ENCODE measurements at places on chromosomes 2 and 18.

DNA sequence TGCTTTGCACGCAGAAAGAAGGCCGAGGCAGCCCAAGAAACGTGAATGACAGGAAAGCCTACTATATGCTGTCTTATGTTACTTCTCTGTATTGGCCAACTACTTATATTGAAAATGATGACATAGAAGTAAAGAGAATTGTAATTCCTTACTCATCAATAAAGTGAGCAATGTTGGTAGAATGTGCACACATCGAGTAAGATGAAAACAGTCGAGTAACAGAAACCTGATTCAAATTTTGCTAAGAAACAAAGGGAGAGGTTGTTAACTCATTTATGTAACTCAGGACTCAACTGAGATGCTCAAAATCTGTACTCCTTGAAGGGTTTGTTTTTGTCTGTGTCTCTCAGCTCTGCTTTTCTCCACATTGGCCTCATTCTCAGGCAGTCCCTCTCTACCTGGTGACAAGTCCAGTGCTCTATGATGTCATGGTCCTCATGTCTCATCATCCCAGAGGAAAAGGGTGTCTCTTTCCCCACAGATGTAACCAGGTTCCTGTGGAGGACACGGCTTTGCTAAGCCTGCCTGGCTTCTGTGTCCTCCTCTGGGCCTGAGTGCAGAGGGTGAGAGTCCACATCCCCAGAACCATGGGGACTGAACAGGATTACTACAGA lies 30.3 kb upstream of the CCDC93 start:
- no peak for DNase-seq

DNA sequence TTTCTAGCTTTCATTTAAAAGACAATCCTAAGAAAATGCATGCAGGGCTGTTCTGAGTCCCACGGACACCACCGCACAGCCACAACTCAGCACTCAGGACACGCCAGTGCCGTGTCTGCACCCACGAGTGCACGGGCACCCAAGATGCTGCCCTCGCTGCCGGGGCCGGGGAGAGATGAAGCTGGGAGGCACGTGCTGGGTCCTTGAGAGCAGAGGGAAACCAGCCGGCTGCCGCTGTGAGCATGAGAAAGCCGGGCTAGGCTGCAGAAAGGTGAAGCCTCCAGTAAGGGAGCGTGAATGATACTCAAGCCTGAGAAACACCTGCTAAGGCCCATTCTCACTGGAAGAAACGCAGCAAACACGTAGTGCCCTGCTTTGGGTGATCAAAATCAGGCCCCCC lies 4.8 kb downstream of the COPS9 start:
- DNase-seq: no peak

- no peak for DNase-seq
These were observed 101.7 kb upstream of the TFCP2L1 start for GRCh38 chr2:121386707-121387106.

GRCh38 chr2:19722531-19722971 lies 179.2 kb downstream of the TTC32 start:
- no peak for DNase-seq

GRCh38 chr2:43032213-43033015 lies 194.0 kb downstream of the ZFP36L2 start:
- DNase-seq: no peak

GRCh38 chr18:74333091-74333490 lies 17.5 kb downstream of the C18orf63 start:
- DNase-seq: no peak

- DNase-seq: no peak
These were observed 10.6 kb downstream of the RND3 start for GRCh38 chr2:150476809-150477302.

GRCh38 chr2:97708608-97709007 lies 4.8 kb upstream of the ZAP70 start:
- no peak for DNase-seq

GRCh38 chr2:135986507-135986906 lies 1.1 kb upstream of the DARS1 start:
- DNase-seq: no peak

- peak; percentile 81 for DNase-seq
These were observed 19.8 kb downstream of the MYL12B start for GRCh38 chr18:3281456-3282400.

DNA sequence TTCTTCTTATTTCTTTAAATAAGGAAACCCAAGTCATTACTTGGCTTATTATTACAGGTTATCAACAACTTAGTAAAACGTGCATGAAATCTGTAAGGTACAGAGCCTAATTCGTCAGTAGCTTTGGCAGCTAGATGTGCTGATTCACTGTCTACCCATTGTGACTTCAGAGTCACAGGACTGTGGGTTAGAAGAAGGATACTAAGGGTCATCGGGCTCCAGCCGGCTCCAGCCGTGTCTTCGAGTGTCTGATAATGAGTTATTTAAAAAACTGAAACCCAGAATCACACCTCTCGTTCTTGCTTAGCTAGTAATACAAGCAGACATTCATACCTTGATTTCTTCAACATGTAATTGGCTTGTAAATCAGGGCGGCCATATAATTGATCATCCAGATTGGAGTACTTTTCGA lies 170.5 kb downstream of the FMNL2 start:
- peak; percentile 93 for DNase-seq

DNA sequence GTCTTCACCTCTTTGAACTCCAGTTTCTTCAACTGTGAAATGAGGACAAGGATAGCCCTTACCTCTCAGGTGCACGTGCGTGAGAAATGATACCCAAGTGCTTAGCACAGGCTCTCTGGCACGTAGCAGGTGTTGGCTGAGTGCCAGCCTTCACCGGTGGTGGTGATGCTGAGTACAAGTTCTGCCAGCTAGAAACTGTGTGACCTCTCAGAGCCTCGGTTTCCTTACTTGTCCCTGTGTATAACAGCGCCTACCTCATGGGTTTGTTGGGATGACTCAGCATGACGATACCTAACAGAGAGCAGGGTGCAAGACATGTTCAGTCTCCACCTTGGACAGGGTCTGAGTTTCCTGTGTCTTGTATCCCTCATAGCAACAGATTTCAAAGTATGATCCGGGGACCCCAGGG lies 205.1 kb downstream of the TNS1 start:
- no peak for DNase-seq

- DNase-seq: no peak
These were observed 80.3 kb downstream of the INSIG2 start for GRCh38 chr2:118168615-118169014.

DNA sequence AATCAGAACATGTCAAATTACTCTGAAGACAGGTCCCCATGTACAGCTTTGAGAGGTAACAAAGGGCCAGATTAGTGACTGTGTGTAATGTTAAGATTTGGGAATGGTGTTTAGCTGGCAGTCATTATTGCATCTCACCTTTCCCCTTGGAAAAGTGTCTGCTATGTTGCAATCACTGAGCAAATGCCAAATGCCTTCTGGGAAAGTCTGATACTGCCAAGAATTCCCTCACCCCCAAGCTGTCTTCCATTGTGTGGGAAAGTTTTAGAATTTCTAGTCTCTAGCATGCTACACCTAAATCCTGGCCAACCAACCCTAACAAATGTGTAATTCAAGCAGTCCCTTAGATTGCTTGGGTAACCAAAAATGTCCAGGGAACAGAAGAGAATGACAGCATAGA lies 13.6 kb upstream of the PELI1 start:
- DNase-seq: no peak

GRCh38 chr2:176427549-176427948 lies 158.3 kb downstream of the MTX2 start:
- no peak for DNase-seq

DNA sequence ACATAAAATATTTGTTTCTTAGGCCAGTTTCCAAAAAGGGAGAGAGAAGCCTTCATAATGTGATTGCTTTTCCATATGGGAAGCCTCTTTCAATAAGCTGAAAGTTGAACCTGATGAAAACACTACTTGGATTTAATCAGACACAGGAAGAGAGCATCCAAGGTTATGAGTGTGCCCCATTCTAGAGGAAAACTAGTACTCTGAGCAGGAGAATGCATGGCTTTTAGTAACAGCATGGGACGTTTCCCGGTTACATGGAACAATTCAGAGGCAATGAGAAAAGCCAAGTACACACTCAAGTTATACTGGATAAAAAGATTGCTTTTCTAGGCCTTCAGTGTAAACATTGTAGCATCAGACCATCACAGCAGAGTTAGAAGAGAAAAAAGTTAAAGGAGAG lies 315.8 kb downstream of the ZNF516 start:
- no peak for DNase-seq

- DNase-seq: no peak
These were observed 180.6 kb upstream of the EPAS1 start for GRCh38 chr2:46116553-46116991.

DNA sequence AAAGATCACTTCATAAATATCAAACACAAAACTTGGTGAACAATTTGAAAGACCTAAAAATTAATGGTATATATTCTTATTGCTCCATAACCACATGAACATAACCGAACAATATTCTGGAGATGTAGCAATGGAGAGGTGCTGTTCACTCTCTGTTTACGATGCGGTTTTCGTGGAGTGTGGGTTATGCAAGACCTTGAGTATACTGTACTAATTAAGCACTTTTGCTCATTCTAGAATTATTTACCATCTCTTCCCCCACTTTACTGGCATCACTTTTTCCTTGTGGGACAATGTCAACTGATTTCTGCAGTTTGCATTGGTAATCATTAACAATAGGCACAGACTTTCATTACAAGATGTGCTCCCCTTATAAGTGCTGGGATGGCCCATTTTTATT lies 97.6 kb downstream of the RAPH1 start:
- DNase-seq: no peak

DNA sequence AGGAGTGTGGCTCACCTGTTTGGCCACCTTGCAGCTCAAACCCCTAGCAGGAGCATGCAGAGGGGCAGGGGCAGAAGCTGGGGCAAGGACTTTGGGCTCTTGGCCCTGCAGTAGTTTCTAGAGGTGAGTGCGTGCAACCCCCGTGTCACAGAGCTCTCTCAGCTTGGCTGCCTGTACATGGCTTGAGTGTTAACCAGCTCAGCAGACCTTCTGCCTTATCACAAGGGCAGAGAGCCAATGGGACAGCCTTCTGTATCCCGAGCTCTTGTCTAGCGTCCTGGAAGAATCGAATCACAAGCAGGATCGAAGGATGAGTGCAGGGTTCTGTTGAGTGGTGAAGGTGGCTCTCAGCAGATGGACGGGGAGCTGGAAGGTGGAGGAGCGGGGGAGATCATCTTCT lies 120.3 kb upstream of the TMEM18 start:
- DNase-seq: no peak

GRCh38 chr2:162123806-162124758 lies 28.0 kb downstream of the GCG start:
- peak; percentile 81 for DNase-seq

DNA sequence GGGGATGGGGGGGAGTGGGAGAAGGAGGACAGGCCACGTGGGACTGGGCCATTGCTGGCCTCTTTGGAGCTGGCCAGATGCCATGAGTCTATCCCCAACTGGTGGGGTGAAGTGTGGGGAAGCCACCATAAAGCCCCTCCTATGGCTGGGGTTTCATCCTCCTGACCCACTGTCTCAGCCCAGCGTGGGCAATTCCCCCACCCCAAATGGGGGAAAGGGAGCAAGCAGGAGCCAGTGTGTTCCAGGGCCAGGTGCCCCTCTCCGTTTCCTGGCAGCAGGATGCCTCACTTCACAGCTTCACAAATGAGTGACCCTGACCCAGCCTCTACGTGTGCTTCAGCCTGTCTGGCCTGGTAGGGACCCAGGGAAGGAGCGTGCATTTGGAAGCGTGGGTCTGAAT lies 474.7 kb upstream of the HS6ST1 start:
- no peak for DNase-seq

DNA sequence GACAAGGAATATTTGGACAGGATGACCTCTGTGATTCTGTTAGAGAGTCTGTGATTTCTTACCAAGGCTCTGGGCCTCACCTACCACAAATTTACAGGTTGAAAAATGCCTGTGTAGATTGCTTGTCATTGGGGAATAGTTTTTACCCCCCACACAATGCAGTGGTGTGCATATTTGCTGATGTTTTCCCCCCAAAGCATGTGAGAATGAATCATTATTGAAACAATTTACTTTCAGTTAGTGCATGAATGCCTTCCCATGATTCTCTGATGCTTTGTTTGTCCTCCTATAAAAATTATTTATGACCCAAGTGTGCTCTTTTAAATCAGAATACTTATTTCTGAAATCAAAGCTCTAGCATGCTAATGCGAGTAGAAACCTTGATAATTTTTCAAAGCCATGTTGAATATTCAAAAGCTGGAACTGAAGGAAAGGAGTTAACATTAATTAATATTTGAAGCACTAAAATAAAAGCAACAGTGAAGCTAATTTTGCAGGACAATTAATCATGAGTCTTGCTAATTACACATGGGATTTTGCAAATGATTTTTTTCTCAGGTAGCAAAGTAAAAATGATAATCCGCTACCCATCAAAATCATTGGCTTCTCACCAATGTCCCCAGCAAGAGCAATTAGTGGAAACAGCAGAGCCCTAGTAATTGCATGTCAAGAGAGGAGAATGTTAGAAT lies 361.2 kb upstream of the HNRNPA3 start:
- no peak for DNase-seq

DNA sequence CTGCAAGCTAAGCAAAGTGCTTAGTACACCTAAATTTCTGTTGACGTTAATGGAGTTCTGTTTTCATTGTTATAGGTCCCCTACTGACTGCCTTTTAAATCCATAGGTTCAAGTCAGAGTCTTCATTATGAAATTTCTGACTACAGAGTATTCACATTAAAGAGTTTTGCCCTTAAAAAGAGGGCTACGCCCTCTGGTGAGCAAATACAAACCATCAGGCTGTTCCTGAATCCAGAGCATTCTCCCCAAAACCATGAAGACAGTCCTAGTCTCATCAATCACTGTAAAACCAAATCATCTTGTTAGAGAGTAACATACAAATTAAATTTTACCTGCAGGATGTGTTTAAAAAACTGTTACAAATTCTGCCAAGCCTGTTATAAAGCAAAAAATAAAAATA lies 1091.7 kb downstream of the TDRD15 start:
- no peak for DNase-seq

DNA sequence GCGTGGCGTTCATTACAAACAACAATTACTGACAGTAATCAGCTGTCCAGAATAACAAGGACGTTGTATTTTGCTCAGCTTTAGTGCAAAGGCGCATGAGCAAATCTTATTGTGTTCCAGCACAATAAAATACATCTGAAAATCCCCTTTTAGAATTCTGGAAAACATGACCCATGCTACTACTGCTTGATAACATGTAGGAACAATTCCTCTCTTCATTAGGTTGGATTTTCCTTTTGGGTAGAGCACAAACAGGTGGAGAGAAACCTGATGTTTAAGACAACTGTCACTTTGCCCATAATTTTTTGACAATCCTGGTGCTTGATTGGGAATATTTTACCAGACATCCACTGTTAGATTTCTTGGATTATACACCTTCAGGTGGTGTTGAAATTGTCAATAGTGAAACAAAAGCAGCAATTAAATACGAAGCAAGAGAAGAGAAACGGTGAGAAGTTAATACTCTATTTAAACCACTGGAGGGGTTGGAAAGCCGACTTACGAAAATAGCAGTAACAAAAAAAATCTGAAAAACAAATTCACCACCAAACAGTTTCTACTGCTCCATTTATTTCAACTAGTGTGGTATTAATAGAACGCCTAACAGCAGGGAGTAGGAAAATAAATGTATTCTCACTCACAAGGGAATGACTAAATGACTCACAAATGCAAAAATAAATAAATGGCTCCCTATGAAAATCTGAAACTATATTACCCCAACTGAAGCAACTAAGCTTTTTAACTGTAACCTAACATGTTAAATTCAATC lies 102.7 kb downstream of the CPO start:
- DNase-seq: no peak
